ENCODE measurements at places on chromosomes 12 and 14.

GRCh38 chr12:132633901-132634300 is 15.3 kb downstream of the P2RX2 start:
- no peak for DNase-seq

DNA sequence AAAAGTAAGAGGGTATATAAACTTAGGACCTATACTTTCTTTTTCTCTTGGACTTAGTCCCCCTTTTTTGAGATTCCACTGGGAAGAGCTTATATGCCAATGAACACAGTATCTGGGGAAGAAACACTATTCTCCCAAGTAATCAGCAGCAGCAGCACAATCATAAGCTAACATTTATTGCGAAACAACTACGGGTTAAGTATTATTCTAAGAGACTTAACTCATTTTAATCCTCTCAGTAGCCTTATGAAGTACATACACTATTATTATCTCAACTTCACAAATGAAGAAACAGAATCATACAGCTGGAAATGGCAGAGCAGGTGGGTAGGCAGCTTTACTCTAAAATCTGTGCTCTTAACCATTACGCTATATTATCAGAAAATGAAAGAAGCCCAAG is 27.9 kb downstream of the BAZ2A start:
- no peak for DNase-seq

- DNase-seq: no peak
Measured at GRCh38 chr14:53491256-53491883, 338.2 kb upstream of the DDHD1 start.

GRCh38 chr14:38248321-38249028 is 7.4 kb downstream of the CLEC14A start:
- no peak for DNase-seq

- no peak for DNase-seq
Measured at GRCh38 chr14:96145116-96145864, 59.3 kb upstream of the BDKRB2 start.

All from caudate nucleus (tissue), 63 donors.